ENCODE measurements at places on chromosomes 11 and 22.
A peak's percentile ranks its signal among the peaks of the same experiment; 100 is the strongest.

DNA sequence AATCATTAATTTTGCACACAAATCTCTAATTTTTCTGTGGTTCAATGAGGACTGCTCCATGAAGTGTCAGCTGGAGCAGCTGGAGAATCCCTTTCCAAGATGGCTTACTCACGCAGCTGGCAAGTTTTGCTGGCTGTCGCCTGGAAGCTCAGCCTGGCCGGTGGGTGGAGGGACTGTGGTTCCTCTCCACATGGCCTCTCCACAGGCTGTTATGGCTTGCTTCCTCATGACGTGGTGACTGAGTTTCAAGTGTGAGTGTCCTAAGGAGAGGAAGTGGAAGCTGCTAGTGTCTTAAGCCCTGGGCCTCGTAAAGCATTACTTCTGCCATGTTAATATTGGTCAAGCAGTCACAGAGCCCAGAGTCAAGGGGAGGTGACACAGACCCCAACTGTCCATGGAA lies 14.0 kb upstream of the NRIP3 start:
- DNase-seq: no peak

DNA sequence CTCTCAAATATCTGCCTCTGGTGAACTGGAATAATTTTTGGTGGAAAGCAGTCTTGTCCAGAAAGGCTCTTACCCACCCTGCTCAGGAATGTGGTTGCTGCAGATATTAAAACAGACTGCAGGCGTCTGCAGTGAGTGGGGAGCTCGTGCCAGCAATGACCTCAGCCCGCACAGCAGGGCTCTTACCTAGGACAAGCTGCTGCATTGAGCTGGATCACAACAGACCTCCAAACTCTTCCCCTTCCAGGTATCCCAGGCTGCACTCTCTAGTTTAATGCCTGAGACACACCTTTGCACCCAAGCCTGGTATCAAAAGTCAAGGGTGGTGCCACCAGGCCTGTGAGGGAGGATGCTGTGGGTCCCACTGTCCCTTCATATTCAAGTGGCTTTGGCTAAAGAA lies 69.7 kb upstream of the CDON start:
- no peak for DNase-seq

DNA sequence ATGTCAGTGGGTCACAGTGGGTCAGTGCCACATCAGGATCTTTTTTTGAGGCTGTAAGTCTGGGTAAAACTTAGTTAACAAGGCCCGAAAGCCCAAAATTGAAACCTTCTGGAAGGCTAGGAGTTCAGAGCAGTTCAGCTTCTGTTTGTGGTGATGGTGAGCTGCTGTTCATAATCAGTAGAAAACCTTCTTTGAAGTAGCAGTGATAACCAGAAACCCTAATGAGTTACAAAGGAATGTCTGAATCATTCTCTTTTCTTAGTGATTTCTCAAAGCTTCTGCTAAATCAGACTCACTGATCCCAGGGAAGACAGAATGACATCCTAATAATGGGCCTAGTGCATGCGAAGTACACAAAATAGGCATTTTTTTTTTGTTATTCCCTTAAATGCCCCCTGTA lies 124.7 kb downstream of the PARVA start:
- DNase-seq: no peak

DNA sequence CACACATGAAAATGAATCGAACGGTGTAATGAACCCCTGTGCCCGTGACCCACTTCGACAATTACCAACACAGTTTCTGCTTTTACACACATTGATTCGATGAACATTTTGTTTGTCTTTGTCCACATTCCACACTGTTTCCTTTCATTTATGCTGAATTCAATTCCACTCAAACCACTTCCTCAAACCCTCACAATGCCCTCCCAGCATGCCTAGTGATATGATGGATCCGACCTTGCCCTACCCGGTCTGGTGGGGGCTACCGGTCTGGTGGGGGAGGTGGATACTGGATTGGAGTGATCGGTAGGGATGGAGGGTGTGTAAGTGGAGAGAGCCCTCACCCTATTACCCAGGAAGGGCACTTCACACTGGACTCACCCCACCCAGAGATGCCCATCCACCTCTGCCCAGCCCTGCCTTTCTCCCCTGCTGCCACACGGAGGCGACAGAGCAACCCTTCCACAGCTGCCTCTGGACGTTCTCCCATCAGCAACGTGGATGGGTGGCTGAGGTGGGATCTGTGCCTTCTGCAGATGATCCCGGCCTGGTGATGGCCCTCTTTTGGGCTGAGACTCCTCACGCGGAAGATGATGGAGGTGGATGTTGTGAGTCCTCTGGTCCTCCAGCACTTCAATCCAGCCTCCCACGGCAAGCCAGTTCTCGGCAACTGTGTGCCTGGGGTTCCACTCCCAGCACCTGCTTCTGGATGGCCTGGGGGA lies 33.0 kb upstream of the P2RY2 start:
- peak; percentile 13 for DNase-seq

- DNase-seq: no peak
Measured at GRCh38 chr11:129144256-129144655, 47.9 kb downstream of the ARHGAP32 start.

DNA sequence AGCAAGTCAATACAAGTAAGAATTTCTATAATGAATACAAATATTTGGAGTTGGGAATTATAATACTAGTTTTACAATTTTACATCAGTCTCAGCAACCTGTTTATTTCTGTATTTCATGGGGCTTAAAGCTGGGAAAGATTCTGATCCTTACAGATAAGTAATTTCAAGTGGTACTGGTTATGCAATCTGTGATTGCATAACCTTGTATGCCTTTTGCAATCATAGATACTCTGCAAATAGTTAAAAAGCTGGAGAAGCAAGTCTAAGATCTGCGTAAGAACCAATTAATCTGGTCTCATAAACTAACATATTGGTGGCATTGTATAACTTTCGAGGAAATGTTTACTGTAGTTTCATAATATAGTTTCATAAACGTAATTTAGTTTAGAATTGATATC lies 198.3 kb upstream of the PGR start:
- DNase-seq: no peak

DNA sequence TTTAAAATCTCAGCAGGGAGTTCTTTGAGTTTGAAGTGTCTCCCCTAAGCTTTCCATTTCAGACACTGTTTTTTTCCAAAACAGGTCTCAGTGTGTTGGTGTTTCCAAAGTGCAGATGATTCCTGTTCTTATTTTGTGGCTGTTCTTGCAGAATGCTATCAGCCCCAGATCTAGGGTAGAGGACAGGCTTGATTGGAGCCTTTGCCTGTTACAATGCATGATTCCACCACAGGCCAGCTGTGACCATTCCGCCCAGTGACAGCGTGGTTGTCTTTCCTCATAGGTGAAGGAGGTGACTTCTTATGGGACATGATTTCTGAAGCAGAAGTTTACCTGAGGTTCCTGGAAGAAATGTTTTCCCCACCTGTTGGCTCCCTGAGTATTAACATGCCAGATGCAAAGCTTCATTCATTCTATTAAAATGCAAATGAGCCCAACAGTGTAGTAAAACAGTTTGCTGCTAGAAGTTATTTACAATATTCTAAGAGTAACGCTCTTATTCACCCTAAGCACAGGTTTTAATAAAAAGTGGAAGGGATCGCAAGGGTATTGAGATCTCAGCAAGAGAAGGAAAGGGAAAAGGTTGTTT lies 36.9 kb upstream of the BIRC3 start:
- DNase-seq: no peak

DNA sequence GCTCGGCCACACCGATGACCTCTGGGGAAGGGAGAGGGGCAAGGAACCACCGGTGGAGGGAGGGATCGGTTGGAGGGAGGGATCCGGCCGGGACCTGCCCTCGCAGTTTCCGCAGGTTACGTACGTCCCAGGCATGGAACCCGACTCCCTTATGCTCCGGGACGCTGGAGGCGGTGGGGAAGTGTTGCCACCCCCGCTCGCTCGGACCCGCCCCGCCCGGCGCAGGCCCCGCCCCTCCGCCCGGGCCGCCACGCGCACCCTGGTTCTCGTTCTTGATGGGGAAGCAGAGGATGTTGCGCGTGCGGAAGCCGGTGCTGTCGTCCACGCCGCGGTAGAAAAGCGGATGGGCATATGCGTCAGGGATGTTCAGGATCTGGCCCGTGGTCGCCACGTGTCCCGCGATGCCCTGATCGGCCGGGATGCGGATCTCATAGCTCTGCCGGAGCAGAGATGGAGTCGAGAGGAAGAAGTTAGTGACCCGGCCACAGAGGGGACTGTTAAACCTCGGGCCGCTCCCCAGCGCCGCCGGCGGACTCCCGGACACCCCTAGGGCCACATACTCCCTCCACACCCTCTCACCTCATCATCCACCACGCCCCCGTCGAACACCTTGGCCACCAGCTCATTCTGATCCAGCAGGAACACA lies 89.8 kb downstream of the PDE2A start:
- DNase-seq: peak; percentile 43

- no peak for DNase-seq
Measured at GRCh38 chr22:37267661-37268413, 14.5 kb upstream of the CYTH4 start.

DNA sequence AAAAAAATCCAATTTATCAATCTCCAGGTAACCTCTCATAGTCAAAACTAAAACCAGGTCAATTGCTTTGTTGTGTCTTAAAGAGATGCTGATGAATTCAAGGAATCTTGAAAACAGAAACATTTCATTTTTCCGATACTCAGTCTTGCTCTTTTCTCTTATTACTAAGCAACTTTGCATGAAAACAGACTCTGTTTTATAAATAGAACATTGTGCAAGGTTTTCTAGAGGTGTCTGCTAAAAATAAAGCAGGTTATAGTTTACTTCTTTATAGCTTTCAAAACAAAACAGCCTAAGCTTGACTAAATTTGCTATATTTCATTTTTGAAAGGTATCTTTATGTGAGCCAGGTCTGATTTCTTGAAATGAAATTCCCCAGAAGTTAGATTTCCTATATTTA lies 109.3 kb downstream of the ARL14EP start:
- DNase-seq: no peak

- DNase-seq: no peak
Measured at GRCh38 chr22:48906216-48906835, 921.3 kb downstream of the BRD1 start.

DNA sequence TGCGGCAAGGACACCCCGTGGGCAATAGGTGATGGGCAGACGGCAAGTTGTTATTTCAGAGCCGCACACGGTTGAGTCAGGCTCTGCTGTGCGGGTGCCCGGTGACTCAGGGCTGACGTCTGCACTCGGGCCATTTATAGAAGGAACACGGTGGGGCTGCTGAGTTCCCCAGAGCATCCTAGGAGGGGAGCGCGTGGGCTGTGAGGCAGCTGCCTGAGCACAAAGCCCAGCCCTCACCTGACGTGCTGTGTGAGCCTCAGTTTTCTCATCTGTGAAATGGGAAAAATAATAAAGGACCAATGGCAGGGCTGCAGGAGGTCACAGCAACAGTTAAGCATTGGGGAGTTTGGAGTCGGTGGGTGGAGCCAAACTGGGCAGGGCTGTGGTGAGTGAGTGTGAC lies 11.3 kb upstream of the RHOD start:
- no peak for DNase-seq

DNA sequence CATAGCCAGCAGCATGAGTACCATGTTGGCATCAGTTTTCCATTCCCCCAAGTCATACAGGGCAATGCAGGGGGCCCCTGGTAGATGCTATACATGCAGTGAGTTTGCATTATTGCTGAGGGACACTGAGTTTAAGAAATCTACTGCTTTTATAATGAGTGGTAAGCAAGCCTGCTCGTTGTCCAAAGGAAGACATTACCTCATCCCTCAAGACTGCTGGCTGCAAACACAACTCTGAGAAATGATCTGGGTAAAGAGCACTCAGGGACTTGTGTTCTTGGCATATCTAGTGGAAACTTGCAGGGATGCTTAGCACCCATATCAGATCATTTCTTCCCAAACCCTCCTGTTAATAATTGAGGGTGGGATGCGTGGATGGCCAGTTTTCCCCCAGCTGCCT lies 77.9 kb downstream of the CWC15 start:
- DNase-seq: no peak

GRCh38 chr11:112229746-112230433 lies 3.7 kb downstream of the PTS start:
- DNase-seq: no peak

DNA sequence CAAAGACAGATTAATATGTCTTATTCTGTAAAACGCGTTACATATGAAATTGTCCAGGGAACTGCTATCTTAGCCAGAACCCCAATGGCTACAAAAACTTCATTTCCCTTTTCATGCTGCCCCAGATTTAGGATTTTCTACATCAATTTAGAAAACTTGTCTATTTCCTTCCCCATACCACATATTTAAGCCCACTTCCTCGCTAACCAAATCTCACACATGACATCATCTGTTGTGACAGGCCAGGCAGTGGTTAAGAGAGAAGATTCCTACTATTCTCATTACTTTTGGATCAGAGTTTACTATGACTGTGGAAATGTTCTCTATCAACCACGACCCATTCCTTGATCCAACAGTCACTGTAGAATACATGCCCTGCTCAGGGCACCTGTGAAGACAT lies 15.9 kb downstream of the CCDC82 start:
- DNase-seq: no peak

GRCh38 chr11:65204646-65205601 lies 23.2 kb downstream of the CAPN1 start:
- peak; percentile 22 for DNase-seq

DNA sequence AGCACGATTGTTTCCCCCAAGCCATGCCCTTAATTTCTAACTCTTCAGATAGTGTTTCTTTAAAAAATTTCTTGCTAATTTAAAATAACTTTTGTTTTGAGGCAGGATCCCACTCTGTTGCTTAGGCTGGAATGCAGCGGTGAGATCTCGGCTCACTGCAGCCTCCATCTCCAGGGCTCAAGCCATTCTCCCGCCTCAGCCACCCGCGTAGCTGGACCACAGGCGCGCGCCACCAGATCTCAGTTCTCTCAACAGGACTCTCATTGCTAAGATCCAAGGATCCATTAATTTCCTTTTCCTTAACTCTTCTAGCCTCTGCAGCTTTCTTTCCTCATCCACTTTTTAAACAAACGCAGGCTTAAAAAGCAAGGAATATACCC lies 327 bp upstream of the MED17 start:
- no peak for DNase-seq

DNA sequence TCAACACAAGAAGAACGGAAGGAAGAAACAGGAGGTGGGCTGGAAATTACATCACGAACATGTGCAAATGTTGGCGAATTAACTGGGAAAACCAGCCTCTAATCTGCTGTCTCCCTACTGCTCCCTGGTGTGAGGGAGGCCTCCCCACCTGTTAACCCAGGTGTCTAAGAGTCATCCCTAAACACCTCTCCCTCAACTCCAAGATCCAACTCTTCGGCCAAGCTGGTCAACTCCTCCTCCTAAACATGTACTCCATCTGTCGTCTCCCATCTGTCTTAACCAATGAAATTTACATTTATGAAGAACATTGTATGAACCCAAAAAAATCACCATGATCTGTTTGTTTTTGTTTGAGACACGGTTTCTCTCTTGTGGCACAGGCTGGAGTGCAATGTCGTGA lies 154.2 kb downstream of the LARGE1 start:
- no peak for DNase-seq

DNA sequence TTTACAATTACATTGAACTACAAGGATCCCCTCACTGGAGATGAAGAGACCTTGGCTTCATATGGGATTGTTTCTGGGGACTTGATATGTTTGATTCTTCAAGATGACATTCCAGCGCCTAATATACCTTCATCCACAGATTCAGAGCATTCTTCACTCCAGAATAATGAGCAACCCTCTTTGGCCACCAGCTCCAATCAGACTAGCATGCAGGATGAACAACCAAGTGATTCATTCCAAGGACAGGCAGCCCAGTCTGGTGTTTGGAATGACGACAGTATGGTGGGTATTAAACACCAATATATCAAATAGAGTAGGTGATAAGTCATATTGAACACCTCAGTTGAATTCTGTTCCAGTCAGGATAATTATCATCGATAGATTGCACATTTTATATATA lies 4.4 kb downstream of the FBXO7 start:
- no peak for DNase-seq

- DNase-seq: no peak
Measured at GRCh38 chr11:63813563-63814382, 517 bp downstream of the SPINDOC start.

- DNase-seq: no peak
Measured at GRCh38 chr11:113288286-113288863, 26.0 kb upstream of the TTC12 start.
